Neuronal stem cell (in vitro differentiated cells): ENCODE measurements at places on chromosomes 7 and 10.

- no peak for DNase-seq
Measured at GRCh38 chr10:13672548-13672947, 85.8 kb downstream of the PRPF18 start.

DNA sequence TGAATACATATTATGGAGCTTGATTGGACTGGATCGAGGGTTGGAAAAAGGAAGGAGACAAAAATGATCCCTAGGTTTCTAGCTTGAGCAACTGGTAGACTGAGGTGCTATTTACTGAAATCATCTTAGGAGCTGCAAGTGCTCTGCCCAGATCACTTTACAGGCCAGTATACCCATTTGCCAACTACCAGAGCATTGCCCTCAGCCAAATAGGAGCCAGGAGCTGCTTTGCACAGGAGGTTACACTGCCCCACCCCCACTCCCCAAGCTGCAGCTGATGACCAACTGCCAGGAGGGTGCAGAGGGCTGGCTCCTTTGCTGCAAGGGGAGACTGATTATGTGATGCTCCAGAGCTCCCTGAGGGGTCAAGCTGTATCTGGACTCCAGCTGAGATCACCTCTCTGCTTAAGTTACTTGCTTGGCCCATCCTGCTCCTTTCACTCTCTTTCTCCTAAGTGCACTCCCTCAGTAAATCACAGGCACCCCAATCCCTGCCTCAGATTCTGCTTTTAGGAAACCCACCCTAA is 275.4 kb downstream of the ZEB1 start:
- no peak for DNase-seq

GRCh38 chr10:118340486-118340885 is 1.6 kb downstream of the FAM204A start:
- DNase-seq = no peak

- DNase-seq = no peak
Measured at GRCh38 chr10:62231371-62231770, 37.3 kb downstream of the RTKN2 start.

GRCh38 chr7:99499371-99499720 is 735 bp downstream of the ZNF394 start:
- no peak for DNase-seq

DNA sequence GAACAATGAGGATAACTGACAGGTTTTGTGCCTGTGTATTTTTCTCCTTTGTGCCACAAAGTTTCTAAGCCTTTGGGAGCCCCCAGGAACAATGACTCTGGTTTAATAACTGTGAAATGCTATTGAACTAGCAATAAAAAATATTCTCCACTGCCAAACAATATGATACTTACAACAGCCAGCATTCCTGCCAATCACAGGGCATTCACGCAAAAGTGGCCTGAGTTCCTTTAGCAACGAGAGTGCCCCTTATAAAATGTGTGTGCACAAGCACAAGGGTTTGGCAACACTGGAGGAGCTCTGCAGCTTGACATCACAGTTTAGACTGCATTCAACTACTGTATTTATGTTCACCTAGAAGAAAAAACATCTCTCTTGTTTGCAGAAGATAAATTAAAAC is 412.9 kb upstream of the NFE2L3 start:
- no peak for DNase-seq

DNA sequence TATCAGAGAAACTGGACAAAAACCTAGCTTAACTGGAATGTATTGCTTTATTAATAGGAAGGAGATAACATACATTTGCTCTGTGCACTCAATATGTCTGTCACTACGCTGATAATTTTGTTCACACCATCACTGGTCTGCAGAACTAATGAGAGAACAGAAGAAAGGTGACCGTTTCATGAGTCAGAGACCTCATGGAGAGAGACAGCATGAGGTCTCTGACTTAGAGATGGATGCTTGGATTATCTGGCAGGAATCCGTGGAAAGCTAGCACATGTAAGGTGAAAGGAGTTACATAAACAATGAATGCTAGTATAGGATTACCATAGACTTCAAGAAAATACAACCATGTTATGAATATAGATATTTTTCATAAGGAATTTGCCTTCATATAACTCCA is 947.3 kb downstream of the IPMK start:
- DNase-seq = no peak
